Stimulated activated CD4-positive, alpha-beta T cell treated with anti-CD3 and anti-CD28 coated beads, Interleukin-15, amount 100 ng/mL, for 1 hour (primary cell): ENCODE measurements at places on chromosomes 3 and 15.

- no peak for DNase-seq
Measured at GRCh38 chr15:72797338-72797689, 13.8 kb upstream of the ADPGK start.

DNA sequence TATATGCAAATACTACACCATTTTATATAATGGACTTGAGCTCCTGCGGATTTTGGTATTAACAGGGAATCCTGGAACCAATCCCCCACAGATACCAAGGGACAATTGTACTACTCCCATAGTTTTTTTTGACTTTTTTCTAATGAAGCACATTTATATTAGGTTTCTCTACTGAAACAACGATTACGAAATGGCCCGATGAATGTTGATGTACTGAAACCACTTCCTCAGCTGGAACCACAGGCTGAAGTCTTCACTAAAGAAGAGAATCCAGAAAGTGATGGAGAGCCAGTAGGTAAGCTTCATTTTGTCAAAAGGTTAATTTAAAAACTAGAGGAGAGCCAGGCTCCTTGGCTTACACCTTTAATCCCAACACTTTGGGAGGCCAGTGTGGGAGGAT, 121.5 kb upstream of the LRRFIP2 start:
- no peak for DNase-seq

DNA sequence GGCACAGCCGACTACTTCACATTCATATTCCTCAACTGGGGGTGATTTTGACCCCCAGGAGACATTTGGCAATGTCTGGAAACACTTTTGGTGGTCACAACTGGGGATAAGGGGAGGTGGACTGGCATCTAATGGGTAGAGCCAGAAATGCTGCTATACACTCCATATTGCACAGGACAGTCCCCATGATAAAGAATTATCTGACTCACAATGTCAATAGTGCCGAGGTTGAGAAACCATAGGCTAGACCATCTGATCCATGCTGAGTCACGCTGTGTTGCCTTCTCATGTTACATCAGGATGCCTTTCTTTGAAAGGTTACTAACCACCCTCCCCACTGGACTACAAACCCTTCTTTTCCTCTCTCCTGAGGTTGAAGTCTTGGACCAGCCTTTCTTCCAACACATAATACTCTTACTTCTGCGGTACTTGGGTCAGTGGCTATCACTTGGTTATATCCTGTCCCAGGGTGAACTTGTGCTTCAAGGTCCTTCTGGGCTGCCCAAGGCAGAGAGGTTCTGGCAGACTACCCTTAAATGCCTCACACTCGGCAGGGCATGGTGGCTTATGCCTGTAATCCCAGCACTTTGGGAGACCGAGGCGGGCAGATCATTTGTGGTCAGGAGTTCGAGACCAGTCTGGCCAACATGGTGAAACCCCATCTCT, 68.8 kb downstream of the CTNNB1 start:
- DNase-seq: no peak

DNA sequence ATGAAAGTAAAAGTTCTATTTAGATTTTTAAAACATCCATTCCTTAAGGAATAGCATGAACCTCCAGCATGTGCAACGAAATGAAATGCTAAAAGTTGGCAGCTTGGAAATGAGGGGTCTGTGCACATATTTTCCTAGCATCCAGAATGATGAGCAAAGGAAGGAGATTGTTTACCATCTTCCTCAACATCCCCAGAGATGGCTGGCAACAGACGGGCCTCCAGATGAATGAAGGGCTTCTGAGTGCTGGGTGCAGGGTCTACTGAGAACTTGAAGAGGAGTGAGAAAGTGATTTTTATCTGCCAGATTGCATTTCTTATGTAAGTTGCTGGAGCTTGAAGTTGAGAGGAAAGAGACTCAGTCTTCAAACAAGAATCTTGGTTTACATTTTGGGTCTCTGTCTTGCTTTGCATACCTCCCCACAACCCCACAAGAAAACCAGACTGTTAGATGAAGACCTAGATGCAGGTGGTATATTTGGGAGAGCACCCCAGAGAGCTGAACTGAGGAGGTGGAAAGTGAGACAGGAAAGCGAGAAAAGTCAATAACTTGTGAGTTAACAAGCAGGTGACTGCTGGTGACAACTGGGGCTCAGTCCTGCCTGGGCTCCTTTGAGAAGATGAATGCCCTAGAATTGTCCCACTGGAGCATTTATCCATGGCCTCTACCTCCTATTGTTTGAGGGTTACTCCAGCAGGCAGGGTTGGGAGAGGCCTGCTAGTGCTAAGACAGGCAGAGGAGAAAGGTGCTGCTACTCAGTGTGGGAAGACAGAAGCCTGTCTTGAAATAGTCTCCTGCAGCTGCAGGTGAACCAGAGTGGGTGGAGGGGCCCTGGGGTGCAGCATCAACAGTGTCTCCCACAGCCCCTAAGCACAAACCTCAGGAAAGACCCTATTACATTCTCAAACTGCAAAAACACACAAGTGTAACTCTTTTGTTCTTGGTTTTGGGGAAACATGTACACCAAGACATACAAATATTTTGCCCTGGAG, 10.5 kb upstream of the CCK start:
- DNase-seq: no peak

GRCh38 chr3:67624687-67625086, 29.7 kb downstream of the SUCLG2 start:
- no peak for DNase-seq

DNA sequence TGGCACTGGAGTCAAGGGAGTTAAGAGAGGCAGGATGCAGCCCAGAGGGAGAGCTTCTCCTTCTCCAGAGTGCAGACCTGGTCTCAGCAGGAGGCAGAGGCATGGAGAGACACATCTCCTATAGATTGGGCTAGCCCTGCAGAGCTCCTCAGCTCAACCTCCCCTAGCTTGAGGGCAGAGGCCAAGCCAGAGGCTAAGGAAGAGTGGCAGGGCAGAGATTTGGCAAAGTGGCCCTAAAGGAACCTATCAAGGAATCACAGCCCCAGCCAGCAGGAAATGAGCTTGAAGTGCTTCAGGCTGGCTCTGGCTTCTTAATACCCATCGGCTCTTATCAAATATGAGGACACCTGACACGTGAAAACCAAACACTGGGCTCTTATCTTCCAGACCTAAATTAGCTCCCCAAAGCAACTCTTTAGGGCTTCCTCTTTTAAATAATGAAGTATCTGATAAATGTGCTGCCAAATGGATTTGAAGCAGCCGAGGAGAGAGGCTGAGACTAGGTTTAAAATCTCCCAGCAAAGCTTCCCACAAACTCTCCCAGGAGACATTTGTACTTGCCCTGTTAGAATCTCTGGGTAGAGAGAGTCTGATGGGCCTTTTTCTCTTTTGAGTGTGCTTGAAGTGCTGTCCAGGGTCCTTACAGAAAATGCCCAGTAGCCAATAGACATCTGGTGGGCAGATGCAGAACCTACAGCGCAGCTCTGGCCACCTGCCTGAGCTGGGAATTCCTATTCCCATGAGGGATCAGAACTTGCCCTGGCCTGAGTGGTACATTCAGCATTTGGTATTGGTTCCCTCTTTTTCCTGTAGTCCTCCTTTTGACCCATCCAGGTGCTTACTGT, 271.4 kb downstream of the CLSTN2 start:
- DNase-seq: no peak

GRCh38 chr15:88331291-88331690, 74.8 kb upstream of the NTRK3 start:
- no peak for DNase-seq

- DNase-seq: no peak
Measured at GRCh38 chr15:83092309-83092976, 15.0 kb upstream of the TM6SF1 start.

GRCh38 chr3:141455603-141456300, 31.1 kb upstream of the RASA2 start:
- DNase-seq: no peak

DNA sequence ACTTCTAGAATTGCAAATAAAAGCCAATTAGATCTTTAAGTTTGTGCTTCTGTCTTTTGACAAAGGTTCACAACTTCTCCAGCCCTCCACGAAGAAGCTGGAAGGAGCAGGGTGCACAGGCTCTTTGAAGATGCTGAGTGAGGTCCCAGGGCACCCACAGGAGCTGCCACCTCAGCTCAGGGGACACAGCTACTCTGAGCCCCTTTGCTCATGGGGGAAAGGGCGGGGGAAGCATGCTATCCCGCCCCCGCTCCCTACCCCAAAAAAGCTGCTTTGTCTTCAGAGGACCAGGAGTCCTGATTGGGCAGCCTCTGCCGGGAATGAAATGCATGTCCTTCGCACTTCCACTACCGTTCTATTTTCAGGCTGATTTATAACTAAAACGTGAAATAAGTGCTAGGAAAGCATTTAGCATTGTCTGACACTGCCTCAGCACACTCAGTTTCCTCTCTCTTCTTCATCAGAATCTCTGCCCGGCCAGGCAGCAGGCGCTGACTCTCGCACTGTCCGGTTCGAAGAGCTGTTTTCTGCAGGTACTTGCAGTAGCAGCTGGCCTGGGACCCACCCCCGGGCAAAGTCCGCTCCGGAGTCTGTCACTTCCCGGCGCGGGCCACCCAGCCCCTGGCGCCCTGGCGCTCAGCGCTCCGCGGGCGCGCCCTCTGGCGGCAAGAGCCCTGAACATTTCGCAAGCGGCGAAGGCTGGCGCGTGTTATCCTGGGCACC, 45.5 kb upstream of the KLHL25 start:
- peak; percentile 71 for DNase-seq

DNA sequence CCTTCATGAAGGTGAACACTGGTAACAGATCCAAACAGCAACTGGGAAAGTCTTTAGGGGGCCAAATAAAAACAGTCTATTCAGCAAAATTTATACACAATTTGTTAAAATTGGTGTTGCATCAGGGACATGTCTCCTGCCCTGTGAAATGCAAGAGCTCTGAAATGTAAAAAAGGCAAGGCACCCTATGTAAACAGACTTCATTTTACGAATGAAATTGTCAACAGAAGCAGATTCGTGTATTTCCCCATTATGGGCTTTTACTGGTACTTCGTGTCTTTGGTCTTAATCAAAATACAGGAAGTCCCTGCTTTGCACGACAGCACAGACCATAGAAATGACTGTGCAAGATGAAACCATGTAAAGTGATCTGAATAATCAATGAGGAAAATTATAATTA, 127.3 kb upstream of the THBS1 start:
- no peak for DNase-seq

DNA sequence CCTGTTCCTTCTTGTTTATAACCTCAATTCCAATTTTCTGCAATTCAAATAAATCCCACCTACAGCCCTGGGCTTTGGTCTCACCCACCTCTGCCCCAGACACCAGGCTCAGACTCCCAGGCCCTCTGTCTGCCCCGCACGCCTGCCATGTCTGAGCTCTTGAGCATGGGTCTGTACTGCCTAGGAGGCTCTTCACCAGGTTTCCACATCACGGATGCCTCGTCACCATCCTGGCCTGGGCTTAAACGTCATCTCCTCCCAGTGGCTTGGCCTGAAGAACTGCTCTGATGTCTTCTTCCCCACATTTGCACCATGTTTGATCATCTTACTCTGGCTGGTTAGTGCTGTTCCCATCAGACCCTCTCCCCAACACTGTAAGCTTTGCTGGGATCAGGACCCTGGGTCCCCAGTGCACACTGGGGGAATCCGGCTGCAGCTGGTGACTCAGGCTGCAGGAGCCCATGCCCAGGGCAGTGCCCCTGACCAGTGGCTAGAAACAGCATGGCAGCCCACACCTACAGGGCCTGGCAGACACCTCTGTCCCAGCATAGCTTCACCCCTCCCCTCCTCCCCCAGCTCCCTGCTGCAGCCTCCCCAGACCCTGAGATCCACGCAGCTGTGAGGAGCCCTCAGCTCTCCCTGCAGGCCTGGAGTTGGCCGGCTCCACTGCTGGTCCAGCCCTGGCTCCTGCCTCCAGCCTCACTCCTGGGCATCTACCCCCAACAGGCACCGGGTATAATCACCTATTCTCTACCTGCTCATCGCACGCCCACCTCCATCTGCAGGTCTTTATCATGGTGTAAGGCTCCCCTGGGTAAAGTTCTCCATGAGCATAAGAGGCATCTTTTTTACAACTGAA, 162.8 kb upstream of the NSMCE3 start:
- no peak for DNase-seq

GRCh38 chr3:5021116-5022092, 42.2 kb downstream of the BHLHE40 start:
- DNase-seq: no peak

DNA sequence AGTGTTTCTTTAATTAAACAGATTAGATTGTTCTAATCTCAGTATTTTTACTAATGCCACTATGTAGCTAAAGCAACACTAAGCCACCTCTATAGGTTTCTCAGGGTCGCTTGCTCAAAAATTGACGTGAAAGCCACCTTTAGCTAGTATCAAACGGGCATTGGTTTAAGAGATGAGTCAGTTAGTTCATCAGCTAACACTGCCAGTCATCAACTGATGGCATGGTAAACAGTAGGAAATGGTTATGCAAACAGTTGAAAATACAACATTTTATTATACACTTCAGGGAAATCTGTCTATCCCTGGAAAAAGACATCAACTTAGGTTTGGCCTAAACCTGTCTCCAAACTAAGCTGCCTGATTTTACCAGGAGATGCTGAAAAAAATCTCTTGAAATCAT, 582.3 kb upstream of the NAALADL2 start:
- no peak for DNase-seq

DNA sequence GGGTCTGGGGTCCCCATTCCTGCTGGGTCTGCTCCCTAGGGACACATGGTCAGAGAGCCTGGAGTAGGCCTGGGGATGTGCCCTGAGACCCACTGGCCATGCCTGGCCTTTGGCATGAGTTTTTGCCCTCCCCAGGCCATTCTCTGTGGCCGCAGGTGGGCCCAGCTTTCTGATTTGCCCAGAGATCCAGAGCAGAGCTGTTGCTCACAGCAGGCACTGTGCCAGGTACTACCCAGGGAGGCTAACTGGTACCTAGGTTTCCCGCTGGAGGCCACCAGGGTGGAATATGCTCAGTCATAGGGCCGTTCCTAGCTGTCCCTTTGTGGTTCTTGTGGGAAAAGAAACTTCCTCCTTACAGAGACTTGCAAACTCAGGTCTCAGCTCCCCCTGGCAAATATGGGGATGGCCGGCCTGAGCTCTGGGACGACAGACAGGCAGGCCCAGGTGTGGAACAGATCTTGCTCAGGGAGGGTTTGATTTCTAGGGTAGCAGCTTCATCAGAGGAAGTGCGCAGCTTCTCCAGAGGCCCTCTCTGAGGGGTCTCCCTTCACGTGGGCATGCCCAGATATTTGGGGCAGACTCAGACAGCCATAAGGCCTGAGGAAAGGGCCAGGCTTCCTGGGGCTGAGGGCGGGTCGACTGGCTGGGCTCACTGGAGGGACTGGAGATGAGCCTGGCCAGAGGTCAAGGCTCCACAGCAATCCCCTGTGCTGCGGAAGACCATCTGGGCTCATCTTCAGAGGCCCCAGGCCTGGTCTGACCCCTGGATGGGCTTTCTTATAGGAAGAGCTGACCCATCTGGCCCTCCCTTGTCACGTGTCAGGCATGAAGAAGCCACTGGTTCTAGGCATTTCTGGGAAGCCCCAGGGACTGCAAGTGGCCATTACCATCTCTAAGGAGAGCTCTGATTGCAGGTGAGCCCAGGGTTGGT, 28.0 kb downstream of the ACAA1 start:
- DNase-seq: no peak

- DNase-seq: no peak
Measured at GRCh38 chr3:126212620-126213378, 32.4 kb upstream of the ALDH1L1 start.

DNA sequence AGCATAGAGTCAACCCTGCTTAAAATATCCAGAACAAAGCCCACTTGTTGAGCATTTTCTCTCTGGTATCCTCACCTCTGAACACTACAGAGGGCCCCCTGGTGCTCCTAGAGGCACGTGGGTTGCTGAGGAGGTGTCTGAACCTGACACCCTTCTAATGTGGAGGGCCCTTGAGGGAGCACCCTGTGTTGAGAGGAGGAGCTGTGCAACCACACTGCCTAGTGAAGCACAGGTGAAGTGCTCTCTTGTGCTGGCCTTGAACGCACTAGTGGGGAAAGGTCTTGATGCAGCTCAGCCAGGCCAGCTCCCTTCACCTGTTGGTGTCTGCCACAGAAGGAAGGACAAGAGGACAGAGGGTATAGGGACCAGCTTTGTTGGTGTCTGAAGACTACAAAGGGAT, 51.9 kb downstream of the CCK start:
- no peak for DNase-seq
